T-helper 1 cell (primary cell): ENCODE measurements at places on chromosomes 12 and 14.

DNA sequence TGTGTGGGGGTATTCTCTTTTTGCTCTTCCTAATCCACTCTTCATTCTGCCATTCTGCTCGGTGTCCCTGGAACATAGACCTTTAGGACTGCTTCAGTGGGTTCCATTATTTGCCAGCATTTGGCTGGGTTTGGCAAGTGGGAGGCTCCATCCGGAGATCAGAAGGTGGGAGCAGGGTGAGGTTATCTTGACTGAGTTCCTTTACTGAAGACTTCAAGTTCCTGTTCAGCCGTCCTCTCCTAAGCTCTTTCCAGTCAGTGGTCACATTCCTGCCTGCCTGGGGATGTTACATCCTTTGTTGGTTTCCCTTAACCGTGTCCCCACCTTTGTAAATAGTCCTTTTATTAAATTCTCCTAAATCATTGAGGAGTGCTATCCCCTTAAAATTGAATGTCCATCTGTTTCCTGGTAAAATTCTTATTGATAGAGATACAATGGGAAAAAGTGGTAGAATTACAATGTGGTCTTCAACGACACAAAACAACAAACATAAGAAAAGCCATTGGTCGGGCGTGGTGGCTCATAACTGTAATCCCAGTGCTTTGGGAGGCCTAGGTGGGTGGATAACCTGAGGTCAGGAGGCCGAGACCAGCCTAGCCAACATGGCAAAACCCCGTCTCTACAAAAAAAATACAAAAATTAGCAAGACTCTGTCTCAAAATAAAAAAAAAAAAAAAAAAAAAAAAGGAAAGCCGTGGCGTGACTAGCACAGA lies 5.0 kb upstream of the MIA2 start:
- DNase-seq: no peak

DNA sequence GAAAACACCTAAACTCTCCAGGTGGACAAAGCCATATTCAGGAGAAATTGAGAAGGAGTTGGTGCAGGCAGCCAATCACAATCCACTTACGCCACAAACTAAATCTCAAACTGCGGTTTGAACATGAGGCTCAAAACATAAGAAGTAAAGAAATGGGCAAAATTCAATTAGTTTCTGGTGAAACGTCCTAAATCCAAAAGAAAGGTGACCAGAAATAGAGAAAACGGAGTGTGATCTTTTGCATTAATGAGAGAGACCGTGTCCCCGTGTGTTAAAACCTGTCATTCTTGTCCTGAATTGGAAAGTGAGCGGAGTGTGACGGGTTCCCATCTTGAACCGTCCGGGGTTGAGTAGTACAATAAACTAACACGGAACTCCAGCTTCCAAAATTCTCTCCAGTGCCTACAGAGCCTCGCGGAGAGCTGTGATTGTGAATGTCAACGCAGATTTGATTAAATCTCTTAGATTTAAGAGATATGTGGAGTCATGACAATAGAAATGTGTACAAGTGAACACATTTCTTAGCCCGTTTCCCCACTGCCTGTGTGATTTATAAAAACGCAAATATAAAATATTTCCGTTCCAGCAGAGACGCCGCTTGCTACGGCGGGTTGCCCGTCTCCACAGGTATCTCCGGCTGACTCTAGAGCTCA lies 595 bp upstream of the METAP2 start:
- peak; percentile 35 for DNase-seq

- DNase-seq: no peak
Measured at GRCh38 chr14:25551674-25552073, 501.7 kb upstream of the STXBP6 start.

- DNase-seq: no peak
Measured at GRCh38 chr12:83805156-83805772, 1107.3 kb downstream of the SLC6A15 start.

GRCh38 chr12:41188841-41189394 lies 798 bp downstream of the PDZRN4 start:
- DNase-seq: no peak

DNA sequence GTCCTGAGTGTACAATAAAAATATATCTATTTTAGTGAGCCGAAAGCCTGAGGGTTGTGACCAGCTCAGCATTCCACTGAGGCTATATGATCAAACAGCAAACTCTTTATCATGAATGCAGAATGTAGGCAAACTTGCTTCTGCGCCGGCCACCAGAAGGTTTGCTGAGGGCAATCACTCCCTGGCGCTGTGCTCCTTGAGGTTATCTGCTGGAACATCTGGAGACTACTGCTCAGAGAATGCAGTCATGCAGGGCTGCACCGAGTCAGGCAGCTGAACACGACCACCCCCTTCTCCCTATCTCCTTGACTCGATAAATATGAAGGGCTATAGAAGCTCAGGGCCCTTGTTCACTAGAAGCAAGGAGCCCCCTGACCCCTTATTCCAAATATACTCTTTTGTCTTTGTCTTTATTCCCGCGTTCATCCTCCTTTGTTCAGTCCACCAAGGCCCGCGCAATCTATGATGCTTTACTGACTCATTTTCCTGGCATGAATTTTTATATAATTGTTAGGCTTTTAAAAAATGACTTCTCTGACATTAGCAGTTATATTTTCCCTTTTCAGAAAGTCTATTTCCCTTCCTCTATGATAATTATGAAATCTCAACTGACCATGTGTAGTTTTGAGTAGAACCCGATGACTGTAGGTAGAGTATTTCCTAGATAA lies 1089.3 kb downstream of the SLC16A7 start:
- no peak for DNase-seq

DNA sequence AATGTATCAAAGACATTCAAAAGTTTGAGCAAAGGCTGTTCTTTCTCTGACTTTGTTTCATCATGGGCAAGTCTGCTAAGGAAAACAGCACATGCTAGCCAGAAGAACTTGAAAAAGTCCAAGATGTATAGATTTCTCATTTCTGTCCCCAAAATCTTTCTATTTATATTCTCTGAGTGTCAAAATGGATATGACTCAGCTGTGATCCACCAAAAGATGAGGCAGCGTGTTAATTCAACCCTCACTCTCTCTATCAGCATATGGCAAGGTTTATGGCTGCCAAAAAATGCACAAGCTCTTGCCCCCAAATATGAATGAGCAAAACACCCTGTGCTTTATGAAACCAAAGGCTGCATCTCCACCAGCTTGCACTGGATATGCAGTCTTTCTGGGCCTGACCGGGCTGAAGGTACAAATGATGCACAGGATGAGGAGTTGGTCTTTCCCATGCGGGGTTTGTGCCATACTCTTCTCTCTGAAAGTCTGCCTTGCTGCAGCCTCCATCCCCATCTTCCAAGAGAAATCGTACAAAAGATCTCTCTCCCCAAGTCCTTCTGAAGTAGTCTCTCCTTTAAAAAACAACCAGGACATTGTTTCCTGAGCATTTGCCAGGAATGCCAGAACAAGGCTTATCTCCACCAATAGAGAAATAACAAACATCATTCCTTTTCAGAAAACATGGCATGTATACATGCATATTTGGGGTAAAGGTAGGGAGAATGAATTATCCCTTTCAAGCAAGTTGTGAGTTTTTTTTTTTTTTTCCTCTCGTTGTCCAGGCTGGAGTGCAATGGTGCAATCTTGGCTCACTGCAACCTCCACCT lies 203.4 kb downstream of the TMX1 start:
- no peak for DNase-seq

- no peak for DNase-seq
Measured at GRCh38 chr12:69331519-69331908, 16.7 kb upstream of the LYZ start.

DNA sequence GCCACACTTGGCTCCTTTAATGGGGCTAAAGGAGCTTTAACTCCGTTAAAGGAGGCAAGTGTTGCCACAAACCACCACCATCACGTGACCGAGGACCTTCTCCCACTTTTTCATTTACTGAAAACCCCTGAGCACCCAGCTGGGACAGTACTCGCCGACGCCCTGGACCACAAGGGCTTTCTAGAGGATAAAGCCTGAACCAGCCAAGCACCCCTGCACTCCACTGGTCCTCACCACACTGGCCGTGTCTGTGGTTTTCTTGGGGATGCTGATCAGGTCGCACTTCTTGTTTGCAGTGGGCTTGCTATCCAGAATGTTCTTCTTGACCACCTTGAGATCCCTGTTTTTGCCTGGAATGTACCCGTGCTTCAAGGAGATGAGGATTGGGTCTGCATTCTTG lies 14.7 kb upstream of the SELPLG start:
- no peak for DNase-seq

- no peak for DNase-seq
Measured at GRCh38 chr12:7162691-7163114, 26.8 kb upstream of the PEX5 start.

- DNase-seq: no peak
Measured at GRCh38 chr14:35320472-35320871, 28.3 kb downstream of the PSMA6 start.

DNA sequence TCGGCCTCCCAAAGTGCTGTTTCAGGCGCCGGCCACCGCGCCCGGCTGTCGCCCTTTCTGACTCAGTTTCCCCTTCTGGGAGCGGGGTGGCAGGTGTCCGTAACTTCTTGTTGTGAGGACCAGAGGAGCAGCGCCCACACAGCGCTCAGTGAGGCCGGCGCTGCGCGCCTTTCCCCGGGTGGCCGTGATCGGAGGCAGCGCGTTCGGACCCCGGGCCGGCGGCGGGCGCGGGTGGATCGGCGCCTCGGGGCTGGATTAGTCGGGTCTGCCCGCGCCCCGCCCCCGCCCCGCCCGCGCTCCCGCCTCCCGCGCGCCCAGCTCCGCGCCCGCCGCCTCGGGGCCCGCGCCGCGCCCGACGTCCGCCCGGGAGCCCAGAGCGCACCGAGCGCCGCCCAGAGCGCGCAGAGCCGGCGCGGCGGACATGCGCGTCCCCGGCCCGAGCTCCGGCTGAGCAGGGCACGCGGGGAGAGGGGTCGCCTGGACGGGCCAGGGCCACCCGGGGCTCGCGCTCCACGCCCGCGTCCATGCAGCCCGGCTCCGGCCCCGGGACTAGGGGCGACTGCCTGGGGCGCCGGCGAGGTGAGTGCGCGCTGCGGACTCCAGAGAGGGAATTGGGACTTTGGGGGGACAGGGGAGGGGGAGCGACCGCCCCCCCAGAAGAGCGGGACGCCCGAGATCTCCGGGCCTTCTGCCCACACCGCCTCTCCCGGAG lies 50.6 kb downstream of the LRCOL1 start:
- DNase-seq: no peak

DNA sequence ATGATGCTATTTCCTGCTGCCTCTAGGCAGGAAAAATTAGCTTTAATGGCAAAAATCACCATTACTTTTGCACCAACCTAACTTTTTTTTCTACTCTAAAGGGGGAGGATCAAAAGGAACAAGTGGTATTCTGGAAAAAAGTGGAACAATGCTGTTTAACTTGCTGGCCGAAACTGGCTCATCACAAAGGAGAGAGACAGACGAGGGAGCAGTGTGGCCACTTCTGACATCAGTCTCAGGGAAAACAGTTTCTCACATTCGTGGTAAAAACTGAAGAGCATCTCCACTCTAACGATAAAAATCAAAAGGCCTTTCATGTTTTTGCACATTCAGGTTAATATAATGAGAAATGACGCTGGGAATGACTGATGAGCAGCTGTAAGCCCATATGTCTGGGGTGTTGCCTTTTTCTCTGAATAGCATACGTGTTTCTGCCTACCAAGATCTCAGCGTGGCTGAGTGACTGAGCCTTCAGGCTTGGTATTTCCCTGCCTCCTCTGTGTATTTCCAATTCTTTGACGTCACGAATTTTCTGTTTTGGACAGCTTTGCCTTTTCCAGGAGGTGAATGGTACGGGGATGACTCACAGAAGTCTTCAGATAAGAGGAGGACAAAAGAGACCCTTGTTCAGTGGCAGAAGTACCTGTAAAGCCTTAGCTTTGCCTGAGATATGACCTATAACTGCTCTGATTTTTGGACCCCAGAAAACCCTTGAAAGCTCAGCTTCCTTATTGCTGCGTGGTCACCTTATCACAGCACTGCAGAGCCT lies 358.8 kb downstream of the GLT1D1 start:
- no peak for DNase-seq

DNA sequence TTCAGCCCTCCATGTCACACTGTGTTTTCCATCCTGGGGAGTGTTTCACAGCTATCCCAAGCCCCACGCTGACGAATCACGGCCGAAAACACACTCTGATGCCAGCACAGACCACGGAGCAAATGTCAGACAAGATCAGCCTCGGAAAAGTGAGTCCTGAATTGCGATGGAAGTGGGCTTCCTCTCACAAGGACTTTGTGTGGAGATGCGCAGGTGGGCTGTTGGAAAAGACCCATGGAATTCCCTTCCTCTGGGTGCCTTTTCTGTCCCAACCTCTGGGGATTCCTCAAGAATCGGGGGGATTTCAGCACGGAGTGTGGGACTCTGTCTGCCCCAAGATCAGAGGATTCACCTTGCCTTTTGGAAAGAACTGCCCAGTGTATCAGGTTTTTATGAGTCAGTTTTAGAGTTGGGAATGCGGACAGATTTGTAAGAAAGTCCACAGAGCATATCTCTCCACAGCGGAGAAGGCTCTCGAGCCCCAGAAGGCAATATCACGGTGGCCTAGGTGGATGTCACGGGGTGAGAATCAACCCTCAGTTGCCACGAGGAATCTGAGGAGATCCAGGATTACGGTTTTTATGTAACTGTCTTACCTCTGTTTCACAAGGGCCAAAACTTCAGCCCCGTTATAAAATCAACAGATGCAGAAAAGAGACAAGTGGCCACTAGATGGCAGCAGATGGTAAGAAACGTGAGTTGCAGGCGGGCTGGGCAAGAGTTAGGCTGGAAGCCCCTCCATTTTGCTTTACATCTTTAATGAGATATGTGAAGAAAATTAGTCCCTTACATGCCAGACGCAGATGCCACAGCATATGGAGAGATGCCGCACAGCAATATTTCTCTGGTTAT lies 201.9 kb downstream of the DAD1 start:
- DNase-seq: no peak

- no peak for DNase-seq
Measured at GRCh38 chr14:22539831-22540230, 49.2 kb downstream of the DAD1 start.

GRCh38 chr12:106144847-106145246 lies 6.1 kb upstream of the NUAK1 start:
- DNase-seq: no peak

DNA sequence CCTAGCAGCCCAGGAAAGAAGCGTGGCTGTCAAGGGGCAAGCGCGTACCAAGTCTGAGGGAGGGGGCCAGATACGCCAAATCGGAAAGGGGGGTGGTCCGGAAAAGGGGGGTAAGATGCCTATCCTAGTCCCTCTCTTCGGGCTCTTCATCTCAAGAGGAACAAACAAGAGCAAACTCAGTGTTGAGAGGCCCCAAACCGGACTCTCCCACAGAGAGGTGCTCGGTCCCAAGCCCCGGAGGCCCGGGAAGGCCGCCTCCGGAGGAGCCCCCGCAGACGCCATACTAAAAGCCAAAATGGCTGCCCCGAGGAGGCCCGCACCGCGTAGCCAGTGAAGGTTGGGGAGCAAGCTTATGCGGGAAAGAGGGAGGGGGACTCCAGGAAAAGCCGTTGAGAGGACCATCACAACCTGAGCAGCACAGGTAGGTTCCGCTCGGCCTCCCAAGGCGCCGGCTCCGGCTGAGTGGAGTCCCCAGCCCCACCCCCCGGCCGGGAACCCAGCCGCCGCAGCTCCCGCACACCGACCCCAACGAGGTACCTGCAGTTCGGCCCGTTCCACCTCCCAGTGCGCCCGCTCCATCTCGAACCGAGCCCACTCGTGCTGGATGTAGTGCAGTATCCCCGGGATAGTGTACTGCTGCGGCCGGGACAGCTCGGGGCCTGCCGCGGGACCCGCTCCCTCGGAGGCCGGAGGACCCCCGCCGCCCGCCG lies at the start of gene AP4S1:
AP4S1 (plus strand) TSS at position 283 of the 710 bp plus-strand sequence. CDS start 40,548 bp downstream, outside the sequence.
- peak; percentile 27 for DNase-seq

GRCh38 chr12:13503094-13503835 lies 306.7 kb downstream of the EMP1 start:
- DNase-seq: no peak

GRCh38 chr12:91896286-91897024 lies 249.2 kb downstream of the BTG1 start:
- no peak for DNase-seq
